ENCODE measurements at places on chromosomes 6 and 20.

GRCh38 chr20:8150591-8150990, 18.5 kb downstream of the PLCB1 start:
- DNase-seq, result peak; percentile 11

DNA sequence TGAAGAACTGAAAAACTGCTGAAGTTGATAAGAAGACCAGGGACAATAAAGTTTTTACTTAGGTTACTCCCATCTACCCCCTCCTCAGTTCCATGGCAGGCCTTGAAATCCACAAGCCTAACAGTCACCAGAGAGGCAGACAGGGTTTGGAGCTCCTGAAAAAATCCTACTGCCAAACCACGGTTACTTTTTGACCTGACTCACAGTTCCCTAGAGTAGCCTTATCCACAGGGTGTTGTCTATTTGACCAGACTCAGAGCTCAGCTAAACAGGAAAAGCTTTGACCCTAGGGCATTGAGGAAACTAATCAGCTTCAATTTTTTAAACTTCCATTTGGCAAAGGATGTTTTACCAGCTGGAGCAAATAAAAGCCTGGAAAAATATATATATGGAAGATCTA, 257.7 kb upstream of the NT5E start:
- peak; percentile 85 for DNase-seq

- no peak for DNase-seq
Observed at GRCh38 chr6:28534306-28534705, 8.6 kb downstream of the GPX5 start.

- DNase-seq, result no peak
Observed at GRCh38 chr20:15843777-15844176, 729.5 kb downstream of the KIF16B start.

DNA sequence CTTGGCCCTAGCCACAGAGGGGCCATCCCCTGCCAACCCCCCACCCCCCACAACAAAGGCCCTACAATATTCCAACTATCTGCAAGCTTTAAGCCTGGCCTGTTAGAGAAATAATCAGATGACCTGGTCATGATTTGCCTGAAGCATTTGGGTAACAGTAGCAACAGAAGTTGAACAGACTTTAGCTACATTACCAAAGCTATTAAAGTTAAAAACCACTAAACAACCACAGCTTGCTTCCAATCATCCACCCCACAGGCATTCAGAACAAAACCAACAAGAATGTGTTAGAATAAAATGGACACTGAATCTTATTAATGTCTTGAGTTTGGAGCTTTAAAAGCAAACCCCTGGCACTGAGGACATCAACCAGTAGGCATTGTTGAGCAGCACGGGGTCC, 250.9 kb downstream of the LRFN2 start:
- no peak for DNase-seq

DNA sequence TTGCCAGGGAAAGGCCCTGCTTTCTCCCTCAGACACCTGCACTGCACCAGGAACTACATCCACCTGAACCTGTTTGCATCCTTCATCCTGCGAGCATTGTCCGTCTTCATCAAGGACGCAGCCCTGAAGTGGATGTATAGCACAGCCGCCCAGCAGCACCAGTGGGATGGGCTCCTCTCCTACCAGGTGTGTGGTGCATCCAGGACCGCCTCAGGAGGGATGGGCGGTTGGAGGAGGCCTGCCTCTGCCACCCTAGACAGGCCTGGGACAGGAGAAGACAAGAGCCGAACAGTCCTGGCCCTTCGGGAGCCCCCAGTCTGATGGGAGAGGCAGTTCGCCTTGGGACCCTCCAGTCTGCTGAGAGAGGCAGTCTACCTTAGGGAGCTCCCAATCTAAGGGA, 24.2 kb downstream of the GLP1R start:
- DNase-seq, result no peak

- no peak for DNase-seq
Observed at GRCh38 chr6:111499269-111499793, 16.3 kb upstream of the REV3L start.

DNA sequence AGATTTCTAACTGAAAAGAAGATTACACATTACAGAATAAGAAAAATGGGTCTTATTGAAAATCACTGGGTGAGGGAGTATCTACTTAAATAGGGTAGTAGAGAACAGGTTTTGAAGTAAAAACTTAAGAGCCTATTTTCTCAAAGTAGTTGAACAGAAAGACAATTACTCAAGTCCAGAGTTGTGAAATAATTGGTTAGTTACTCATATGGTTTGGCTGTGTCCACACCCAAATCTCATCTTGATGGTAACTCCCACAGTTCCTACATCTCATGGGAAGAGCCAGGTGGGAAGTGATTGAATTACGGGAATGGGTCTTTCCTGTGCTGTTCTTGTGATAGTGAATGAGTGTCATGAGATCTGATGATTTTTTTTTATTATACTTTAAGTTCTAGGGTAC, 1035.3 kb upstream of the GJE1 start:
- DNase-seq, result peak; percentile 59

- DNase-seq, result peak; percentile 61
Observed at GRCh38 chr6:30998785-30999184, 11.5 kb upstream of the MUC22 start.

DNA sequence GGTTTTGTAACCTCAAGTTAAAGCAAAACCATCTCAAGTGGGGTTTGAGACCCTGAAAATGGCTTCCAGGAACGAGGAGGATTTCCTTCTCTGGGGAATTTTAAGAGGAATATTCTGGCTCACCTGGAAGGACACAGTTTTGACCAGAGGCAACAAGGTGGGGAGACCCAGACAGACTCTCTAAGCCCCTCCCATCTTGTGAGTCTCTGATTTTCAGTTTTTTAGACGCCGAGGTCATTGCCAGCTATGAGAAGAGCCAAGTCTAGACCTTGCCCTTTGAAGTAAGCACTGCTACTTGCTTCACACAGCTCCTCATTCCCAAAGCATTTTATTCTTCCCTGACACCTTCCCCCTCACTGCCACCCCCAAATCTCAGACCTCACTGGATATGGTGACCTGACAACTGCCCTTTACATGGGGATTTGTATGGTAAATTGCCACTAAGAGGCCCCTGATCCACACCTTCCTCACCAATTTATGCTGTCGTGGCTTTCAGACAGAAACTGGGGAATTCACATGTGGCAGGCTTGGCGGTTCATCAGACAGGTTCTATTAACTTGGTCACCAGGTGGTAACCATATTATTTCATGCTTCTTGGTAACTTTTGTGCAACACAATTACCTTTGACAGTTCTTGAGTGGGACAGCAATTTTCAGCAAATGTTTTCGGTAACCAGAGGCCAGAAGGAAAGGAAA, 116.2 kb downstream of the ISM1 start:
- DNase-seq, result no peak

DNA sequence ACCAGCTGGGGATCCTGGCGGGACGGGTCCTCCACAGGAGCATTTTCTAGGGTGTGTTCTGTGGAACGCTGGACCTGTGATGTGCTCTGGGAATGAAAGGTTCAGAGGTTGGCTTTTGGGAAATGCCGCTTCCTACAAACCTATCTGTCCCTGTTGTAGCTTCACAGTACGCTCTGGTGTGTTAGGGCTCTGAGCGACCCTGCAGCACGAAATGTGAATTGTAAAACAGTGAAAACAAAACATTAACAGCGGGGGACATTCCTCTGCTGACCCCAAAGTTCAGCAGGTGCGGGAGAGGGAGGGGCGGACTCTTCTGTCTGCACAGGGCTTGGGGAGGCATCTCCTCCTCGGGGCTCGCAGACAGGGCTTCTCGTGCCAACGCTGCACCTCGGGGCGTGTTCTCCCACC, 155.9 kb downstream of the NRN1 start:
- DNase-seq, result no peak

DNA sequence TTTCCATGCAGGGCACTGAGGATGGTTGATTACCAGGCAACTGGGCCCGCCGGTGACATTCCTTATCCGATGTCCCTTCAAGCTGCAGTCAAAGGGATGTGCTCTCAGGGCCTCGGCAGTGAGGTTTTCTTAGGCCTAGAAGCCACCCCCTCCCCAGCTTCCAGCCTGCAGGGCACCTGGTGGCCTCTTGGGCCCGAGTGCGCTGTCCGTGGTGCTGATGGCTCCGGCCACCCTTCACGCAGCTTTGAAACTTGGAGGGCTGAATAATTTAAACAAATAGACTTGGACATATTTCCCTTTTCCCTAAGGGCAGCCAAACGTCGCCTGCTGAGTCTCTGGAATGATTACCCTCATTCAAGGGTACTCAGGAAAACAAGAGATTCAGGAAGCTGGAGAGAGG, 8.9 kb upstream of the MLN start:
- DNase-seq, result peak; percentile 40

DNA sequence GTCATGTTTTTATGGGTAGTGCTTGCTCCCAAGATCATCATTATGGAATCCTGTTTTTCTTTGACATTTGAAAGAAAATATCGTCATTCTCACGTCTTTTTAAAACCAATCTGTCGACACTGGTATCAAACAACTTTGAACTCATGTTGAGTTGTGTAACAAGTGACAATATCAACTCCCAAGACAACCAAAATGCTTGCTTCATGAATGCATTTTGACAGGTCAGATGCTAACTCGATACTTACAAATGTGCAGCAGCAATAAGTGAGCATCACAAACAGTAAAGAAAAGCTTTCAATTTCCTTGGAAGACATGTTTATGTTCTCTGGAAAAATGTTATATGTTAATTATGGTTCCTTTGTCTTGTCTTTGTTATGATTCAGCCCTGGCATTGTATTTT, 125.9 kb downstream of the EPHA7 start:
- DNase-seq, result no peak

DNA sequence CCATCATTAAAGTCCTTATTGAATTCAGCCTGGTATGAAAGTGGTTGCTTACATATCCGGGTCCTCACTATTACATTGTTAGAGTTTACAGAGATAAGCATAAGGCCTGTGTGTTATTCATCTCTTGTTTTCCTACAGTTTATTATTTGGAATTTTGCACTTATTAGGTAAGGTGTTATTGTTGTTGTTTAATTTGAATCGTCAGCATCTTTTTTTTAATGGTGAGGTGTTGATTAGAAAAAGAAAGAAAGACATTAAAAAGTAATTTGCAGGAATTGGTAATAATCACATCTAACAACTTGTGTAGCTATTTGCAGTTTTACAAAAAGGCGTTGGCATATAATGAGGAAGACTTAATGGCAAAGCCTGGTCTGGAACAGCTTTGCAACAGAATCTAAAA, 158.6 kb downstream of the SAMD5 start:
- no peak for DNase-seq

GRCh38 chr6:117267766-117268534, 2.6 kb downstream of the VGLL2 start:
- DNase-seq, result no peak

DNA sequence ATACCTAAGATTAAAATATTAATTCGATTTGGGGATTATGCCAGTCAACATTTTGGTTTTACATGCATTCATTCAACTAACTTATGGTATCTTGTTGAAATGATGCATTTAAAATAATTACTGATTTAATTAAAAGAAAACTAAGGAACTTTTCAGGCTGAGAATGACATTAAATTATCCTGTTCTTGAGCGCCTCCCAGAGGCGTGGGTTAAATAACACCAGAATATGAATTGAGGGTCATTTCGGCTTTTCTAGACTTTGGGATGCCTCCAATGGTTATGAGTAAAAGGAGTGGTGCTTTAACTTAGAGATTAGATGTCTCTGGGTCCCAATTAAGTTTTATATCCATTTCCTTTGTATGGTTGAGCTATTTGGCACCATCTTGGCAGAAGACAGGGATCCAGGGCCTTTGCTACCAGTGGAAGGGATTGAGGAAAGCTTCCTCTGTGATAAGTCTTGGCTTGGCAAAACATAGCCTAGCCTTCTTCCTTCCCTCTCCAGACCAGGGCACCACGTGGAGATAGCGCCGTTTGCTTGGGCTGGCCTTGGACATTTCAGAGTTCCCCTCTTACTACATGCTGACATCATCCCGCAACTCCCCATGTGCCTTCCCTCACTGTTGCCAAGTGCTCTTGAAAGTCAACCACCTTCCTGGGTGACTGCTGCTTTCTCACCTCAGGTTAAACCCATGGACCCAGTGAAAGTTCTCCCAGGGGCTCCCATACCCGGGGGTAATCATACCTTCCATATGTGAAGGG, 28.7 kb downstream of the GNAS start:
- no peak for DNase-seq

DNA sequence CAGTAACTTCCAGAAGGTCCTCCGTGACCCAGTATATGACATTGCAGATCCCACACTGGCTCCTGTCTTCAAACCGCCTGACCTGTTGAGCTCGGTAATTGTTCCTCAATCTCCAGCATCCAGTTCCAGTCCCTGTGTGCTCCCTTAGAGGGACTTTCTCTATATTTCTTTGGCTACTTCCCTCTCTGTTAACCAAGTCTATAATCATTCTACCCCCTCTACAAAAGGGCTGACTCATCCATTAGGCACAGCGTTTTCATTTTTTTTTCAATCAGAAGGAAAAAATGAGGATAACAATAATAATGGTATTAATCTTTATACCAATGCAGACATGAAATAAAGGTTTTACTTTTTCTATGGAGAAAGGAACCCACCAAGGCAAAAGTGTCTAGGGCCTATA, 69.3 kb downstream of the FAM229B start:
- DNase-seq, result no peak

DNA sequence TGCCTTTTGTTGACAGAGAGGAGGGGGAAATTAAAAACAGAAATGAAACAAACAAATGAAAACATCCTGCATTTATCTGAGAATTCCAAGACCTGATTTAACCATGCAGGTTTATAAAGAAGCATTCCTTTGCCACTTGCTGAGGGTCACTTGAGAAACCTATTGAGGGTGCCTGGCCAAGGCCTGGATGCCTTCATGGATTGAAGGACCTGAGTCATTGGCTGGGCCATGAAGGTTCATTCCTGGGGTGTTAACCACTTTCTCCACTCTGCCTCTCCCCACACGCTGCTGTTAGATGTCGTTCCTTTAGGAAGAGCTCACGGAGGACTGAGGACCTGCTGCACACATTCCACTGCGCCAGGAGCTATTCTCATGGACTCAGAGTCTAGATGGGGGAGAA, 49.7 kb downstream of the DAAM2 start:
- no peak for DNase-seq

GRCh38 chr6:34207695-34208443, 28.8 kb upstream of the HMGA1 start:
- DNase-seq, result no peak

GRCh38 chr6:41100871-41101287, 28.1 kb downstream of the NFYA start:
- DNase-seq, result no peak

GRCh38 chr6:79186564-79186963, 47.9 kb downstream of the HMGN3 start:
- DNase-seq, result no peak

DNA sequence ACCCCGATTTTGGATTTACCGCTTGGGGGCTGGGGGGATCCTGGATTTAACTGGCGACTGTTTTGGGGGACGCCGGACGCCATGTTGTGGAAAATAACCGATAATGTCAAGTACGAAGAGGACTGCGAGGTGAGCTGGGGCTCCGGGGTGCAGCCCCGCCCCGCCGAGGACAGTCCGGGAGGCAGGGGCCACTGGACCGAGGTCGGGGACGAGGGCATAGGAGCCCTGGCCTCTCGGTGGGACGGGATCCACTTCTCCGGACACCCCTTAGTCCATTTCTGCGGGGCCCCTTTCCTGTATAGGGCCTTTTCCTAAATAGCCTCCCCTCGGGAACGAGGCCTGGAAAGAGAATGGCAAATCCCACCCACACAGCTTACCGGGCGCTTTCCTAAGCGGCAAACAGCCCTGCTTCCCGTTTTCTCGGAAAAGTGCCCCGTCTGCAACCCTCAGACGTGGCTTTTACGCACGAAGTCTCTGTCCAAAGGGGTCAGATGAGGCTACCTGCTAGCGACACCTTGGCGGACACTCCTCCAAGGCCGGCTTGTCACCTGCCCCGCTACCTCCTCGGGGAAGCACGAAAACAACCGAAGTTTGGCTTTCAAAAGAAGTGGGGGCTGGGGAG, 469 bp downstream of the TFAP2C start:
- no peak for DNase-seq
